NCI-H1105 treated with DMSO at 0.1 percent for 48 hours (cell line): ENCODE measurements at places on chromosomes 2 and 18.

GRCh38 chr2:236052926-236053821 lies 115.0 kb downstream of the GBX2 start:
- no peak for DNase-seq

DNA sequence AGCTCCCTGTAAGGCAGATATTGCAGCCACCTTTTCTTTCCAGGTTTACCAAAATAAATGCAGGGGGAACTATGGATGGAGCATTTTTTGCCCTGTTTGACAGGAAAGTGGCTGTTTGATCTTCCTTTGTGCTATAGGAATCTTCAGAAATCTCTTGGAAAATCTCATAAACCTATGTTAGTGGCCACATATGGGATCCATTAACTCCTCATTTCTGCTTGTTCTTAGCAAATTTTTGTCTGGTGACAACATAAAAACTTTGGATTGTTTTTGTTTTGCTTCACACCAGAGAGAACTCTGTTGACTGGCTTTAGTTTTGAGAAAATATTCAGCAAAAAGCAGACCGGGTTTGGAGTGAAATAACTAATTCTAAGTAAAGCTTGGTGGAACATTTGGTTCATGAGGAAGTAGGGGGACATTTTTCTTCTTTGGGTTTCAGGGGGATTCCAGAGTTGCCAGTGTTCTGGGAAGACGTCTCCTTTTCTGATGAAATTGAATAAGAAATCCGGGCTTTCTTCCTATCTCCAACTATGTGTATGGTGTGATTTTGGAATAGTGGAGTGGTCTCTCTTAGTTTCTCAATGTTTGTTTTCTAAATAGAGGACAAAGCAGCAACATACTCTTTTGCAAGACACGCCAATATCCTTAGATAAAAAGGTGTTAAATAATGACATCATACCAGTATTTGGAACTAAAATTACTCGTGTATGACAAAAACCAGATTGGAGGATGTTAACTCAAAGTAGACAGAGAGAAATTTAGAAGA lies 174.4 kb downstream of the ICOS start:
- DNase-seq: no peak

- DNase-seq: no peak
Observed at GRCh38 chr2:127624756-127625571, 21.0 kb upstream of the GPR17 start.

GRCh38 chr2:168397629-168398028 lies 58.4 kb upstream of the CERS6 start:
- DNase-seq: no peak

GRCh38 chr2:7338961-7339360 lies 421.7 kb downstream of the RNF144A start:
- no peak for DNase-seq

GRCh38 chr2:31539505-31539904 lies 41.2 kb downstream of the SRD5A2 start:
- DNase-seq: no peak

DNA sequence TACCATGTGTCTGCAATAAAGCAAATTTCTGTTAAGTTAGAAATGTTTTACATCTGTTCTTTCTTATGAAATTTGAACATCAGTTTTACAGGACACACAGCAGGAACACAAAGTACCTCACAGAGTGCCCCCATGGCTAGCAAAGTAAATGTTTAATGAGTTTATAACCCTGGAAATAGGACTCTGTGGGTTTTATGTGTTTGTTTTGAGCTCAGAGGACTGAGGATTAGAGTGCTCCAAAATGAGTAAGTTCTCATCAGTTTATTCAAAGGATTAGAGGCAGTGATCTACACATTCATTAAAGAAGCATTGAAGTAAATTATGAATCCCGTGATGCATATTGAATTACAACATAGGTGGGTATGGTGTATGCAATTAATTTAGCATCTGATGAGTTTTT lies 281.8 kb downstream of the GULP1 start:
- no peak for DNase-seq

GRCh38 chr2:102839668-102840388 lies 78.0 kb downstream of the TMEM182 start:
- peak; percentile 50 for DNase-seq

GRCh38 chr2:20599001-20599600 lies 51.8 kb downstream of the HS1BP3 start:
- DNase-seq: no peak
